Tibial nerve (tissue), 4 donors: ENCODE measurements at places on chromosomes 6 and 20.

- peaks cover 5% of the 10 kb centered on the region for H3K4me1 ChIP-seq
- no peaks in the 10 kb centered on the region for H3K36me3 ChIP-seq
- H3K27me3 ChIP-seq = no peaks in the 10 kb centered on the region
- no peak overlapping the region for H3K27ac ChIP-seq
- no peak for DNase-seq
- peak overlapping the region; percentile 32 for H3K4me3 ChIP-seq
Measured at GRCh38 chr20:25148982-25149846, 46.3 kb upstream of the ENTPD6 start.

- H3K4me3 ChIP-seq = no peak overlapping the region
- H3K27me3 ChIP-seq = no peaks in the 10 kb centered on the region
- H3K4me1 ChIP-seq = peaks cover 24% of the 10 kb centered on the region
- H3K36me3 ChIP-seq = no peaks in the 10 kb centered on the region
Measured at GRCh38 chr6:170155464-170156196, 135.2 kb downstream of the DLL1 start.

GRCh38 chr20:31815408-31816188 lies 3.6 kb upstream of the MYLK2 start:
- DNase-seq = no peak
- H3K4me1 ChIP-seq = no peaks in the 10 kb centered on the region

GRCh38 chr6:53309901-53310300 lies 38.8 kb downstream of the ELOVL5 start:
- H3K36me3 ChIP-seq = no peaks in the 10 kb centered on the region
- no peaks in the 10 kb centered on the region for H3K4me1 ChIP-seq
- DNase-seq = no peak
- no peak overlapping the region for H3K4me3 ChIP-seq
- H3K27me3 ChIP-seq = no peaks in the 10 kb centered on the region

- no peak overlapping the region for H3K4me3 ChIP-seq
- DNase-seq = no peak
- no peak overlapping the region for H3K27ac ChIP-seq
Measured at GRCh38 chr20:59640267-59640666, 35.9 kb downstream of the PHACTR3 start.

DNA sequence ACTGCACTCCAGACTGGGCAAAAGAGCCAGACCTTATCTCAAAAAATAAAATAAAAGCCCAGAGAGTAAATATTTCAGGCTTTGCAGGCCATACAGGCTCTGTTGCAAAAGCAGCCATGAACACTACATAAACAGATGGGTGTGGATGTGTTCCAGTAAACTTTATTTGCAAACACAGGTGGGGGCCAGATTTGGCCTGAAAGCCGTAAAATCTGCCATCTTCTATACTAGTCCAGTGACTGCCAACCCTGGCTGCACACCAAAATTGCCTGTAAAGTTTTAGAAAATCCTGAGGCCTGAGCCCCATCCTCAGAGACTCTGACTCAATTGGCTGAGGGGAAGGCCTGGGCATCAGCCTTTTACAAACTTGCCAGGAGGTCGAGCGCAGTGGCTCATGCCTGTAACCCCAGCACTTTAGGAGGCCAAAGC lies 103.6 kb downstream of the ZMYND8 start:
- no peak overlapping the region for H3K27ac ChIP-seq
- H3K4me1 ChIP-seq = no peaks in the 10 kb centered on the region
- DNase-seq = no peak
- no peaks in the 10 kb centered on the region for H3K36me3 ChIP-seq

GRCh38 chr6:69732640-69733039 lies 64.2 kb downstream of the LMBRD1 start:
- no peak overlapping the region for H3K27ac ChIP-seq
- H3K27me3 ChIP-seq = no peaks in the 10 kb centered on the region
- DNase-seq = no peak
- peaks cover 16% of the 10 kb centered on the region for H3K36me3 ChIP-seq
- H3K4me1 ChIP-seq = no peaks in the 10 kb centered on the region
- no peak overlapping the region for H3K4me3 ChIP-seq

DNA sequence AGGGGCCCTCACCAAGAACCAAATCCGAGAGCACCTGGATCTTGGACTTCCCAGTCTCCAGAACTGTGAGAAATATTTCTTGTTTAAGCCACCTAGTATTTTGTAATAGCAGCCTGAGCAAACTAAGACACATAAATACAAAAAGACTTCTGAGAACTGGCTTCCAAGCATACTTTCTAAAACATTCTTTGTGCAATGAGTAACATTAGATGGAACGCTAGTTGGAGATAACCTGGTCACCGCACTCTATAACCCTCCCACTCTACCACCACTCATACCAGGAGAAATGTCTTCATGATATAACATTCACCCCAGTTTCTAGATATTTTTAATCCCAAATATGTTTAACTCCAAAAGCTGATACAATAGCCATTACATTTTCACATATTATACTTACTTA lies 169.5 kb upstream of the THEMIS start:
- no peak for DNase-seq
- H3K27ac ChIP-seq = no peak overlapping the region
- H3K4me1 ChIP-seq = no peaks in the 10 kb centered on the region
- no peak overlapping the region for H3K4me3 ChIP-seq

DNA sequence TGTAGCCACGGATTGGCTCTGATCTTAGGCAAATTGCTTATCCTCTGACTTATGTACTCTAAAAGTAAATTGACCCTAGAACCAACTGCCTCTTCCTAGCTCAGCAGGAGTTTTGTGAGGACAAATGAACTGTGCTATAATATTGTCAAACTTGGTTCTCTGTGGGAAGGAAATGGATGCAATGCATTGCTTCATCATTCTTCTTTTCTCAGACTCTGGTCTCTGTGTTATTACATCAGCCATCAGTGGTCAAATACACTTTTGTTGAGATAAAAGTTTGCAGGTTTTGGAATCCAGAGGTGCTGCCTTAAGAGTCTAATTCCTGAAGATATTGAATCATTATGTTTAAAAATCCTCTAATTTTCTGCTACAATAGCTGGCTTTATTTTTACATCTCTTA lies 64.9 kb downstream of the SLC24A3 start:
- no peak overlapping the region for H3K4me3 ChIP-seq
- no peaks in the 10 kb centered on the region for H3K36me3 ChIP-seq
- H3K27me3 ChIP-seq = no peaks in the 10 kb centered on the region
- DNase-seq = no peak

DNA sequence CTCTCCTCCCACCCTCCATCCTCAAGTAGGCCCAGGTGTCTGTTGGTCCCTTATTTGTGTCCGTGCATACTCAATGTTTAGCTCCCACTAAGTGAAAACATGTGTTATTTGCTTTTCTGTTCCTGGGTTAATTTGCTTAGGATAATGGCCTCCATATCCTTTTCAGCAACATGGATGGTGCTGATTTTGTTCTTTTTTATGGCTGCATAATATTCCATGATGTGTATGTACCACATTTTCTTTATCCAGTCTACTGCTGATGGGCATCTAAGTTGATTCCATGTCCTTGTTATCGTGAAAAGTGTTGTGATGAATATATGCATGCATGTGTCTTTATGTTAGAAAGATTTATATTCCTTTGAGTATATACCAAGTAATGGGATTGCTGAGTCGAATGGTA lies 314.9 kb upstream of the IRAK1BP1 start:
- DNase-seq = no peak
- no peaks in the 10 kb centered on the region for H3K4me1 ChIP-seq
- no peaks in the 10 kb centered on the region for H3K36me3 ChIP-seq
- no peak overlapping the region for H3K27ac ChIP-seq
- no peaks in the 10 kb centered on the region for H3K27me3 ChIP-seq

GRCh38 chr6:3750317-3751076 lies 1.0 kb downstream of the PXDC1 start:
- H3K27ac ChIP-seq = peak overlapping the region; percentile 94
- DNase-seq = peak; percentile 89
- no peaks in the 10 kb centered on the region for H3K27me3 ChIP-seq
- peaks cover 58% of the 10 kb centered on the region for H3K4me1 ChIP-seq
- no peaks in the 10 kb centered on the region for H3K36me3 ChIP-seq

GRCh38 chr20:3011752-3012151 lies 31.7 kb upstream of the GNRH2 start:
- no peak overlapping the region for H3K4me3 ChIP-seq
- H3K27me3 ChIP-seq = no peaks in the 10 kb centered on the region
- no peaks in the 10 kb centered on the region for H3K4me1 ChIP-seq
- H3K27ac ChIP-seq = no peak overlapping the region
- no peak for DNase-seq

- no peak for DNase-seq
- no peak overlapping the region for H3K4me3 ChIP-seq
- H3K27ac ChIP-seq = no peak overlapping the region
- no peaks in the 10 kb centered on the region for H3K4me1 ChIP-seq
Measured at GRCh38 chr6:152428126-152428525, 209.0 kb downstream of the SYNE1 start.

DNA sequence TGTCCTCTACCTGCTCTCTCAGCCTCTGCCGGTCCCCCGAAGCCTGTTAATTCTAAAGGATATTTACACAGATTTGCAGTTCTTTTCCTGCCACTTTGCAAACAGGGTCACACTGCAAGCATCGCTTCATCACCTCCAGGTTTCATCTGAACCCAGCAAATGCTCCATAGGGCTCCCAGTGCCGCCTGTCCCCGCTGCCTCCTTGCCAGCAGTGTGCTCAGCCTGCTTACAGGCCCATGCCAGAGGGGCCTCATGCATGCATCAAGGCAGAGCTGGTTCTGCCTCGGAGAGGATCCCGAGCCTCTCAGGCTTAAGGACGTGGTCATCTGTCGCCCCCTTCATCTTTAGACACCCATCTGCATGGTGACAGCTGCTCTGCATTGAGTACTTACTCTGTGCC lies 10.5 kb downstream of the SIRPA start:
- no peaks in the 10 kb centered on the region for H3K27me3 ChIP-seq
- H3K4me1 ChIP-seq = peaks cover 25% of the 10 kb centered on the region
- H3K36me3 ChIP-seq = no peaks in the 10 kb centered on the region

DNA sequence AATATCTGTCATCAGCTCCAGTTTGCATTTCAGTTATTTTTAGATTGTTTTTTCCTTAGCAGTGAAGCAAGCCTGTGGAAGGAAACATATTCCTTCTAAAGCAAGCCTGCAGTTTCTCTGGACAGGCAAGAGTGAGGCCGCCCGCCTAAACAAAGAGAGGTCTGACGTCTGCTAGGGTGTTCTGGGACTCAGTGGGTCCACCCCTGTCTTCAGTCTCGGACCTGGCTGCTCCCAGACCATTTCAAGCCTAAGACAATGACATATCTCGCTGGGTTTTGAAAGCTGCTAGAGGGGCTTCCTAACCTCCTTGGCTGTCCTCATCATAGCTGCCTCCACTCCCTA lies 36.8 kb upstream of the RNF24 start:
- no peak overlapping the region for H3K27ac ChIP-seq
- H3K36me3 ChIP-seq = no peaks in the 10 kb centered on the region
- no peaks in the 10 kb centered on the region for H3K4me1 ChIP-seq
- DNase-seq = no peak
- no peaks in the 10 kb centered on the region for H3K27me3 ChIP-seq

GRCh38 chr6:11812951-11813350 lies 34.3 kb upstream of the ADTRP start:
- H3K4me3 ChIP-seq = no peak overlapping the region
- no peaks in the 10 kb centered on the region for H3K36me3 ChIP-seq
- H3K27ac ChIP-seq = no peak overlapping the region
- no peaks in the 10 kb centered on the region for H3K27me3 ChIP-seq

GRCh38 chr6:39543950-39544349 lies 181.3 kb downstream of the KIF6 start:
- no peaks in the 10 kb centered on the region for H3K4me1 ChIP-seq
- H3K36me3 ChIP-seq = no peaks in the 10 kb centered on the region
- no peak overlapping the region for H3K27ac ChIP-seq
- no peak for DNase-seq
- H3K27me3 ChIP-seq = no peaks in the 10 kb centered on the region
- no peak overlapping the region for H3K4me3 ChIP-seq

DNA sequence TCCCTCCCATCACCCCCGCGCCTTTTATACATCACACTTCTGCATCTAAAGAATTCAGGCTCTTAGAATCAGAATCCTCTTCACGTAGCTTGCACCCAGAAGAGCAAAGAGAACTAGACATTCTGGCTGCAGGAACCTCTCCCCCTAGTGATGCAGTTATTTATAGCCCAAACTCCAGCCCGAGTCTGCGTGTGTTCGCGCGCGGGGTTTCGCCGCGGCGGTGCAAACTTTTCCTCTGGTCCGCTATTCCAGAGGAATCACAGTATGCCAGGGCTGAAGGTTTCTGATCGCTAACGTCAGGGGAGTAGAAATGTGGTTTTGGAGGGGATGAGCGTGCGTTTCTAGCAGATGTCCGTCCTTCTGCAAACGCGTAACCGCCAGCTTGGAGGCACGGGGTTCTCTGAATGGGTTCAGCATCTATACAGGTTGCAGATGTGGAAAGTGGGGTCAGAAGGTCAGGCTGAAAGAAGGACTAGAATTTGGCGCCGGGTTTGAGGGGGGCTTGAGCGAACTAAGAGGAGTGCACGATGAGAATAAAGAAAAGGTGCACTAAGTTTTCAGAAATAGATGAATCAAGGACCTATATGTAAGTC lies 1.8 kb downstream of the EPHA7 start:
- peaks cover 44% of the 10 kb centered on the region for H3K4me1 ChIP-seq
- H3K27me3 ChIP-seq = no peaks in the 10 kb centered on the region
- no peaks in the 10 kb centered on the region for H3K36me3 ChIP-seq
- no peak overlapping the region for H3K27ac ChIP-seq
- DNase-seq = no peak

DNA sequence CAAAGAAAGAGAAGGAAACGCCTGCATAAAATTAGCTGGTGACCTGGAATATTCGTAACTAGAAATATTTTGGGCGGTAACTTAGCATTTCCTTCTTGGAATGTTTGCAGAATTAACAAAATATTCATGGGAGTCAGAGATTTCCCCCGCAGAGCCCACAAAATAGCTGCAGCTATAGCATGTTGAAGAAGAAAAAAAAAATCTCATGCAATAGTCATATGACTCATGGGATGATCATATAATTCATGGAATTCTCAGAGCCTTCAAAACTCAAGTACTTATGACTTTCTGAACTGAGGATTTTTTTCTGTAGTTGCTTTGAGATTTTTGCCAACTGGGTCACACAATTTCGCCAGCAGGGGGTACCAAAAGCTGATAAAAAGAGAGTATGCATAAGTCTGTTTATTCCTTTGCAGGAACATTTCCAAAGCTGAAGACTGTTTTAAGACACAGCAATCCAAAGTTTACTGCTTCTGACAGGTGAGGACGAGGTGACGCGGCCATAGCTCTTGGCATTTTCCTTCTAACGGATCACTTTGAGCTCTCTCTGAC lies 586.0 kb upstream of the CHD6 start:
- no peak overlapping the region for H3K27ac ChIP-seq
- no peak for DNase-seq
- H3K4me1 ChIP-seq = no peaks in the 10 kb centered on the region
- no peak overlapping the region for H3K4me3 ChIP-seq
- H3K27me3 ChIP-seq = no peaks in the 10 kb centered on the region
